ENCODE measurements at places on chromosomes 13 and 19. TPM values are rescaled to one million over a fixed set of nuclear protein-coding genes. Genes with fewer than 3 reads are reported as not detected.

- H3K4me1 ChIP-seq = no peaks in the 10 kb centered on the region
- H3K27ac ChIP-seq = peak overlapping the region; percentile 59
- no peak for DNase-seq
- no peaks in the 10 kb centered on the region for H3K36me3 ChIP-seq
- no peaks in the 10 kb centered on the region for H3K27me3 ChIP-seq
Observed at GRCh38 chr19:14476673-14477401, 1.7 kb upstream of the PTGER1 start.

GRCh38 chr13:46831588-46832194, 34.7 kb upstream of the ESD start:
- H3K4me1 ChIP-seq = no peaks in the 10 kb centered on the region
- H3K27me3 ChIP-seq = no peaks in the 10 kb centered on the region
- no peaks in the 10 kb centered on the region for H3K36me3 ChIP-seq

- peaks cover 28% of the 10 kb centered on the region for H3K27me3 ChIP-seq
- H3K4me3 ChIP-seq = no peak overlapping the region
- no peak overlapping the region for H3K27ac ChIP-seq
- H3K36me3 ChIP-seq = no peaks in the 10 kb centered on the region
- no peak for DNase-seq
- peaks cover 4% of the 10 kb centered on the region for H3K4me1 ChIP-seq
Observed at GRCh38 chr19:1318678-1319471, 33.2 kb downstream of the EFNA2 start.

- H3K27ac ChIP-seq = no peak overlapping the region
- no peaks in the 10 kb centered on the region for H3K4me1 ChIP-seq
- no peaks in the 10 kb centered on the region for H3K27me3 ChIP-seq
- peak overlapping the region; percentile 32 for H3K4me3 ChIP-seq
- H3K36me3 ChIP-seq = no peaks in the 10 kb centered on the region
Observed at GRCh38 chr19:38792250-38793111, 3.5 kb downstream of the LGALS7B start.

DNA sequence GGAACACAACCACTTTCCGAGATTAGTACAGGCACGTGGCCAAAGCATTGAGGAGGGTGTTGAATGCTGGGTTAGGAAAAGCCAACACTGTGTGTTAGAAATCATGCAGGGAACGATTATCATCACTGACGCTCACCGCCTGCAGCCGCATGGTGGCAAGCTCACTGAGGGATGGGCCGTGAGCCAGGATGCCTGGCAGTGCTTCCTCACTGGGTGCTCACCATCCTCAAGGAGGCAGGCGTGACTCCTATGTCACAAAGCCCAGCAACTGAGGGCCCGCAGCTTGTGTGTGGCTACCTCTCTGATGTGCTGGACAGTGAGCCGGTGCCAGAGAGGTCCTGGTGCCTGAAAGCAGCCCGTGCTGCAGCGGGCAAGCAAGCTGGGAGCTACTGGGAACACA, 30.4 kb upstream of the TIMM44 start:
- no peak overlapping the region for H3K4me3 ChIP-seq
- H3K27me3 ChIP-seq = no peaks in the 10 kb centered on the region
- H3K36me3 ChIP-seq = no peaks in the 10 kb centered on the region
- no peaks in the 10 kb centered on the region for H3K4me1 ChIP-seq
- no peak for DNase-seq

Gene EPN1
- 20.1 TPM for total RNA-seq

DNA sequence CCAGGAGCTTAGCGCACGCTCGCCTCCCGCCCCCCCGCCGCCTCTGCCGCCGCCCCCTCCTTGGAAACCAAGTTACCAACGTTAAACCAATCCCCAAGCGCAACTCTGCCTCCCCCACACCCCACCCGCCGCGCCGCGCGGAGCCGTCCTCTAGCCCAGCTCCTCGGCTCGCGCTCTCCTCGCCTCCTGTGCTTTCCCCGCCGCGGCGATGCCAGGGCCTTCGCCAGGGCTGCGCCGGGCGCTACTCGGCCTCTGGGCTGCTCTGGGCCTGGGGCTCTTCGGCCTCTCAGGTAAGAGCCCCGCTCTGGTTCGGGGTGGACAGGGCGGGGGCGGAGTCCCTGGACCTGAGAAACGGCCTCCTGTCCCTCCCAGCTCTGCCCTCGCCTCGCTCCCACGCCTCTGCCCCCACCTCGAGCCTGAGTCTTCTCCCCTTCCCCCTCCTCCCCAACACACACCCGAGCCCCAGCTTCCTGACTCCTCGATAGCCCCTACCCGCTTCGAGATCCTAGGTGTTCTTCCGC, at the start of gene ICAM5:
TSS of gene ICAM5 (plus strand) at position 117 of the 521 bp plus-strand sequence. CDS start at position 209, 92 bp downstream.
- no peak for DNase-seq
- H3K4me3 ChIP-seq = no peak within 1 kb of the TSS
- H3K27ac ChIP-seq = no peak within 1 kb of the TSS
- H3K27me3 ChIP-seq = peaks cover 62% of the 10 kb centered on the region

GRCh38 chr13:101673360-101674105, 221.1 kb downstream of the ITGBL1 start:
- H3K4me1 ChIP-seq = no peaks in the 10 kb centered on the region
- no peak overlapping the region for H3K27ac ChIP-seq
- DNase-seq = no peak

DNA sequence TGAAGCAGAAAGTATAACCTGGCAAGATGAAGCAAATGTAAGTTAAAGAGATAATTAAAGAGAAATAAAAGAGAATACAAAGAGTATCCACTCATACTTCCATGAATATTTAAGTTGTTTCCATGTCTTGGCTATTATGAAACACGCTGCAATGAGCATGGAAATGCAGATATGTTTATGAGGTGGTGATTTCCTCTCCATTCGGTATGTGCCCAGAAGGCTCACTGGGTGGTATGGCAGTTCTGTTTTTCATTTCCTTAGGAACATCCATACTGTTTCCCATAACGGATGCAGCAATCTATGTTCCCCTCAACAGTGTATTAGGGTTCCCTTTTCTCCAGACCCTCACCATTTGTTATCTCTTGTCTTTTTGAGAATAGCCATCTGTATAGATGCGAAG, 272.6 kb upstream of the SOX21 start:
- no peaks in the 10 kb centered on the region for H3K36me3 ChIP-seq
- H3K27me3 ChIP-seq = no peaks in the 10 kb centered on the region
- no peaks in the 10 kb centered on the region for H3K4me1 ChIP-seq
- no peak for DNase-seq

DNA sequence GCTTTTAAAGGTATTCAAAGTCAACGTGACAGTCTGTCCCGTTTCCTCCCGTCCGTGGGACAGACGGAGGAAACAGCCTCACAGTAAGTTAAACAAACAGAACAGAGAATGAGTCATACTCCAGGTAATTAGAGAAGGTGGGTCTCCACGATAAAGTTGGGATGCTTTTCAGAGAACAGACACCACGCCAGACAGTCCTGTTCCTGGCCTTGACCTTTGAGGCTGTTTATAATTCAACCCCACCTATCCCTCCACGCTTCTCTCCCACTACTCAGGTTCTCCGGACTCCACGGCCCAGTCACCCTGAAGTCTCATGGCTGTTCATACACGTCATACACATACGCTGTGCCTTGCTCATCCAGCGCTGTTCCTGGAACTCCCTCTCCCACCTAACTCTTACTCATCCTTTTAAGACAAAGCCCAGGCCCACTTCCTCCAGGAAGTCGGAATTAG, 42.5 kb downstream of the ARHGEF18 start:
- DNase-seq = no peak
- H3K4me3 ChIP-seq = no peak overlapping the region
- H3K27me3 ChIP-seq = no peaks in the 10 kb centered on the region
- H3K27ac ChIP-seq = no peak overlapping the region

Gene ATXN8OS
- total RNA-seq = not detected

DNA sequence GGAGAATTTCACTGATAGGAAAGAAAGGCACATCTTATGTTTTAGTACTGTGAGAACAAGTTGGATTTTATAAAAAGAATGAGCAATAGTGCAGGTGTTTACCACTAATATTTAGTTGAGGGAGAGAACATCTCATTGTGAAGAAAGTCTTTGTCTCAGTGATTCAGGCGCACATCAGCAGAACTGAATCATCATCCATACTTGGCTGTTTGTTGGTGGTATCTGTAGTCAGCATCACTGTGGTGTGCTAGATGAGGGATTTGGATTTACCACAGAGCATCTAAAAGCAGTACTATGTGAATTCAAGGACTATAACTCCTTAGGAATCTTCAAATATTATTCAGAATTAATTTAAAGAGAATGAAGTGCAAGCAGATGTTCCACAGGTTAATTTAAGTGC, 1380.5 kb upstream of the ATXN8OS start:
- no peak overlapping the region for H3K4me3 ChIP-seq
- no peak for DNase-seq
- H3K27ac ChIP-seq = no peak overlapping the region
- H3K4me1 ChIP-seq = no peaks in the 10 kb centered on the region
- no peaks in the 10 kb centered on the region for H3K36me3 ChIP-seq

DNA sequence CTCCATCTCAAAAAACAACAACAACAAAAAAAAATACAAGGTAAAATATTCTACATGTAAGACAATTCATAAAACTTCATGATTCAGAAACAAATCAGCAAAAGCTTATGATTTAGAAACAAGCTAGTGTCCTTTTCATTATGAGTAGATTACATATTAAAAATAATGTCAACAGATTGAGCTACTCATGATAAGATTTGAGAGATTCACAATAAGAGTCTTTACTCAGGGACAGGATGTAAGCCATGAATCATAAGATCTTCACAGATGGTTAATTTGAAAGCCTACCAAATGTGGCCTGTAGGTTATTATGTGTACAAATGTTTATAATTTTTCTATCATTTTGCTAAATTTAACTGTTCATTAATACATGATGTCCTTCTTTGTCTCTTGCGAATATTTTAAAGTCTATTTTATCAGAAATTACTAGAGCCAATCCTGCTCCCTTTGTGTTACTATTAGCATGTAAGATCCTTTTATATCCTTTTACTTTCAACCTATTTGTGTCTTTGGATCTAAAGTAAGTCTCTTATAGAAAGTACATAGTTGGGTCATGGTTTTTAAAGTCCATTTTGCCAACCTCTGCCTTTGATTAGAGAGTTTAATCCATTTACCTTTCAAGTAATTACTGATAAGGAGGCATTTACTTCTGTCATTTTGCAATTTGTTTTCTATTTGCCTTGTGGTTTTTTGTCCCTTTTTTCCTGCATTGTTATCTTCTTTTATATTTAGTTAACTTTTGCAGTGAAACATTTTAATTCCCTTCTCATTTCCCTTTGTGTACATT, 68.3 kb upstream of the RXFP2 start:
- DNase-seq = no peak
- no peak overlapping the region for H3K27ac ChIP-seq
- no peaks in the 10 kb centered on the region for H3K27me3 ChIP-seq
- no peak overlapping the region for H3K4me3 ChIP-seq

GRCh38 chr13:48559638-48560320, 26.9 kb upstream of the RCBTB2 start:
- no peak overlapping the region for H3K4me3 ChIP-seq
- no peak for DNase-seq
- no peaks in the 10 kb centered on the region for H3K27me3 ChIP-seq
- H3K36me3 ChIP-seq = no peaks in the 10 kb centered on the region
- H3K27ac ChIP-seq = no peak overlapping the region
